ENCODE measurements at places on chromosomes 3 and 15.

DNA sequence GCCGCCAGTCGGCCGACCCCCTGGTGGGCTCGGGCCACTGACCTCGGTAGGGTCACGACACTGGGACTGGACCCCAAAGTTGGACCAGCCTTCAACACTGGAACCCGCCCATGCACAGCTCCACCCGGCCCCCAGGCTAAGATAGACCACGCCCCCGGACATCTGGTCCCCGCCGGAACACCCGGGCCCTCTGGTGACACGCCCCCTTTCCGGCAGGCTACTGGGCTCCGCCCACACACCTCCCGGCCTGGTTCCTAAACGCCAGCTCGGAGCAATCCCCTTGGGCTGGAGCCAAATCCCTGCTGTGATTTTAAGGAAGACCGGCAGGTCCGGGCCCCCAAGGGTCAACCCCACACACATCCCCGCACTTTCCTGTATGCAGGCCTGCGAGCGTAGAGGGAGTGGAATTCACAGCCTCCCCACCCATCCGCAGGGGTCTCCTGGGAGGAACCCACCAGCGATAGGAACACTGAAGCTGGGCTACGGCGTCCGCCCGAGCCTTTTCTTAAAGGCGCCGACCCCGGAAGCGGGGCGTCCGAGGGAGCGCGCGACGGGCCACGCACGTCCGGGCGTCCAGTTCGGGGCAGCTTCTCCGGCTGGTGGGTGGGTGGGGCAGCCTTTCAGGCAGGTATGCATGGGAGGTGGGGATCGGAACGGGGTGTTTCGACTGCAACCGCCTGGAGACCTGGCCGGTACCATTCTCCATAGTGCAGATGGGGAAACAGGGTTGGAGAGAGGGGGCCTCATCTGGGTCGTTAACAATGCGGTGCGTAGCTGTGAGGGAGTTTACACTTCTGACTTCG is at the start of gene HEMK1:
Gene HEMK1, plus strand, starts transcription at position 576 of the 803 bp plus-strand sequence. CDS start 1,583 bp downstream, outside the sequence.
- peak; percentile 98 for DNase-seq

DNA sequence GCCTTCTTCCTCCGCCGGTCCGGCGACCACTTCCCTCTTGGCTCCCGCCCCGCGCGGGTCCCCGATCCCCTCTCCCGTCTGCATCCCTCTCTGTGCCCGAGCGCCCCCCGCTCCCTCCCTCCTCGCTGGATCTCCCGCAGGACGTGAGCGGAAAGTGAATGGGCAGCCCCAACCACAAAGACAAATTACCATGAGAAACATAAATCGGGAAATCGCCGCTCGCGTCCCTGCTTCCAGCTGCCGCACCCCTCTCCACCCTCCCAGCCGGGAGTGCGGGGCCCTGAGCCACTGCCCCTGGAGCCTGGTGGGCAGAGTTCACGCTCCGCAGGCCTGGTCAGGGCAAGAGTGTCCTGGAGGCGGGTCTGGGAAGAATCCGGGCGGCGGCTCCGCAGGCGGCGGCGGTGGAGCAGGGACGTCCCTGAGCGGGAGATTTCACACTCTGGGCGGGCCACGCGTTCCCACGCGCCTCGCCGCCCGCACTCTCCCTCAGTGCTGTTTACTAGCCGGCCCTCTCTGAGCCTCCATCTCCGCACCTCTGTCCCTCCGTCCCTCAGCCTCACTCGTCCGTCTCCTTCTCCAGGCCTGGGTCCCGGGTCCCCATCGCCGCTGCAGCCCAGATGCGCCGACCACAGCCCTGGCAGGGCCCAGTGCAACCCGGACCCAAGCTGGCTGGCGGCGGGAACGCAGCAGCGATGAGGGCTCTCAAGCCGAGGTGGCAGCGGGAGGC is 835 bp downstream of the SEMA5B start:
- DNase-seq = no peak

DNA sequence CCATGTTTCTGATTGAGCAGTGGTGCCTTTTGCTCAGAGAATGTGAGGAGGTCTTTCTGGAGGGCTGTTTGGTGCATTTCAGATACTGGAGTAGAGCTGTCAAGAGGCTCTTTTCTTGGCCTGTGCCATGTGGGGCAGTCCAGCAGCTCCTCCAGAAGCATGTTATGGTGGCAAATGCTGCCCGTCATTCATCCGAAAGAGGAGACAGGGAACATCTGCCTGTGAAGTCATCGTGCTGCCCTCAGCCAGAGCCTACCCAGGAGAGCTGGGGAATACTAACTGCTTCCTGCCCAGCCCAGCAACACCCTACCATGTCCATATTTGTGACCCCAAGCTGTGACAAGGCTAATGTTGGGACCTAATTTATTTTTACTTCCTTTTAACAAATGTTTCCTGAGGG is 82.2 kb upstream of the SLC6A6 start:
- DNase-seq = no peak

DNA sequence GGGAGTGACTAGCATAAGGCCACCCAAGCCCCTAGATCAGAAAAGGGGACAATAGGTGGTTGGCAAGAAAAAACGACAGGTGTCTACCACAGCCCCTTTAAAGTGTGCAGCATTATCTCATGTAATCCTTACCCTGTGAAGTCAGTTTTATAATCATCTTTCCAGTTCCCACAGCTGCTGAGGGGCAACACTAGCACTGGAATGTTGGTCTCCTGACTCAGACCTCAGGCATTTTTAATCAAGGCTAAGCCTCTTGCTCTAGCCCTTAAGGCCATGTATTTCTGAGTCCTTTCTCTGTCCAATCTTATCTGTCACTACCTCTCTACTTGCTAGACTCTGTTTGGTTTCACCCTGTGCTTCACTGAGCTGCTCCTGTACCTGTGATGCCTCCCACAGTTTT is 171.7 kb downstream of the TLE3 start:
- DNase-seq = no peak

DNA sequence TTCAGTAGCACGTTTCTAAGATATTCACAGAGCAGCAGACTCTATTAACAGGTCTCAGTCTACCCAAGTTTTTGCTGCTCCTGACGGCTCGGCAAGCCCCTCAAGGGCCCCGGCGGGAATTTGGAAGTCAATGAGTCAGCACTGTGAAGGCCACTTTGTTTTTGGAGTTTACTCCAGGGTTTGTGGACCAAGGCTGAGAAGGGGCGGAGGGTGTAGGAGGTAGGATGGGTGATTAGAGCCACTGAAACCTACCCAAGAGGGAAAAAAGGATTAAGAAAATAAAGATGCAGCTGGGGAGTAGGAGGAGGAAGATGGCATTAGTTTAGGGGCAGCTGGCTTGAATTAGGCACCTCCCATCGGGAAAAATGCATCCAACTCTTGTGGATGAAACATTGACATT is 87.6 kb downstream of the BDH1 start:
- no peak for DNase-seq

DNA sequence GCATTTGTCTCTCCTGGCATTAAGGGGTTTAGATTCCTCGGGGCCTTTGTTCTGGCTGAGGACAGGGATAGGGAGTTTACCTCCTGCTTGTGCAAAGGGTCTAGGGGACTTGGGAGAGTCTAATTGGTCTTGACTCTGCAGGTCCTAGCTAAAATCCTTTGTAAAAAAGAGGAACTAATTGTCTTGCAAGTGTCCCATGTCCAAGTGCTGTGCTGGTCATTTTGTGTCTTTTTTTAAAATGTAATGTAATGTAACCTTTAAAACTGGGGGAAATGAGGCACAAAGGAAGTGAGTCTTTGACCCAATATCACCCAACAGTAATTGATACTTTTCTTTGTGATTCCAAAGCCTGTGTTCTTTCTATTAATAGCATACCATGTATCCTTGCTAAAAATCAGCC is 14.9 kb upstream of the C3orf80 start:
- no peak for DNase-seq

- no peak for DNase-seq
These were observed 225.5 kb downstream of the ARPP21 start for GRCh38 chr3:35864871-35865270.

DNA sequence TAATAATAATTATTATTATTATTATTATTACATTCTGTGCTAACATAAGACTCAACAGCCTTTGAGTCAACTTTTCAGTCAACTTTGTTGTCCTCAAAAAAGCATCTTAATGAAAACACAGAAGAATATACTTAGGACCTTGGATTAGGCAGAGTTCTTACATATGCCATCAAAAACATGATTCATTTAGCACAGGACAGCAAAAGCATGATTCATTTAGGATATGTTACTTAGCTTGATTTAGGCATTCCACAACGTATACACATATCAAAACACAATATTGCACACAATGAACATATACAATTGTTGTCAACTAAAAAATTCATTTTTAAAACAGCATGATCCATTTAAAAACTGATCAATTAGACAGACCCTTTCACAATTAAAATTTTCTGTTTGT is 213.0 kb downstream of the FMN1 start:
- no peak for DNase-seq

DNA sequence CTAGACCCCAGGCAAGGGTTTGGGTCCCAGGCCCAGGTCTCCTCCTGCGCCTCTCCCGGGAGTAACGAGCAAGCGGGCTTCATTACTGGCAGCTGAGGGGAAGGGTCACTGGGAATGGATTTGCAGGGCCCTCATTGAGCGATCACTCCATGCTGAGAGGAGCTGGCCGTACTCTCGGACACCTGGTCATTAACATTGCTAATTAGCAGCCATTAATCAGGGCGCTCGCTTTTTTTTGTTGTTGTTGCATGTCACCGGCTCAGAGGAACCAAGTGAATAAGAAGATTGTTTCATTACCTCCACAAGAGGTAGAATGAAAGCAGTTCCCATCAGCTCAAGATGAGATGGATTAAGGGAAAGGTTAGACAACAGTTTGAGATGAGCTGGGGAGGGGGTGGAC is 293.0 kb upstream of the ATP11B start:
- DNase-seq = no peak

GRCh38 chr3:139505829-139506386 is 29.6 kb upstream of the RBP2 start:
- no peak for DNase-seq

DNA sequence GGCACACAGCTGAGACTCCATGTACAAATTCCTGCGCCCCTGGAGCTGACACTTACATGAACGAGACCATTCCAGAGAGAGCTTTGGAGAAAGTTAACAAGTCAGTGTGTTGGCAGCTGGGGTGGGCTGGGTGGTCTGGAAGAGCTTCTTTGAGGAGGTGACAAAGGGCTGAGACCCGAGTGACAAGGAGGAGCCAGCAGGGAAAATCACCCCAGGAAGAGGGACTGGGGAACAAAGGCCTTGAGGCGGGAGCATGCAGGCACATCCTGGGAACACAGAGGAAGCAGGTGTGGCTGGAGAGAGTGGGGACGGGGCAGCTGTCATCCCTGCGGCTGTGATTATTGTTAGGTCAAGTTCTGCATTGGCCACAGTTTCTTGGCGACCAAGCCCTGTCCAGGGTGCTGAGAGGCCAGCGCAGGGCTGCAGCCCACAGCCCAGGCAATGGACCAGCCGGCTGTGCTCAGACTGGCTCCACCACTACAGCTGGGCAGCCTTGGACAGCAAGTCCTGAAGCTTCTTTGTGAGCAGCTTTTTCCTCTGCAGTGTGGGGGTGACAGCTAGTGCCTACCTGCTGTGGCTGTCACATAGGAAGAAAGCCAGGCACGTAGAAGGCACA is 34.2 kb upstream of the PRR23E start:
- DNase-seq = no peak

GRCh38 chr3:53100818-53101466 is 29.3 kb downstream of the RFT1 start:
- no peak for DNase-seq

DNA sequence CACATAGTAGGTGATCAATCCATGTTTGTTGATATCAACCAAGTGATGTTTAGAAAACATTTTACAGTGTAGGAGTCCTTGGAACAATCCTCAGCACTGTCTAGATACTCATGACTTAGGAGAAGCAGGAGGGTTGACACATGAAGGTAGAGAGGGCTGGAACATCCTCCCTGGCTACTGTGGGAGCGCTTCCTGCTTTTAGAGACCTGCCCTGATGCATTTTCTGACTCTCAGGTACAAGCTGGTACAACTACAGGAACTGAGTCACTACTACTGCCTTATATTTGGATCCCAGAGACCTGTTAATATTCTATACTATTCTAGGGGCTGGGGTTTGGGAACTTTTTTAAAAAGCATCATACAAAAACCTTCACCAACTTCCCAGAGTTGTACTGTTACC is 20.1 kb downstream of the GPR156 start:
- no peak for DNase-seq

DNA sequence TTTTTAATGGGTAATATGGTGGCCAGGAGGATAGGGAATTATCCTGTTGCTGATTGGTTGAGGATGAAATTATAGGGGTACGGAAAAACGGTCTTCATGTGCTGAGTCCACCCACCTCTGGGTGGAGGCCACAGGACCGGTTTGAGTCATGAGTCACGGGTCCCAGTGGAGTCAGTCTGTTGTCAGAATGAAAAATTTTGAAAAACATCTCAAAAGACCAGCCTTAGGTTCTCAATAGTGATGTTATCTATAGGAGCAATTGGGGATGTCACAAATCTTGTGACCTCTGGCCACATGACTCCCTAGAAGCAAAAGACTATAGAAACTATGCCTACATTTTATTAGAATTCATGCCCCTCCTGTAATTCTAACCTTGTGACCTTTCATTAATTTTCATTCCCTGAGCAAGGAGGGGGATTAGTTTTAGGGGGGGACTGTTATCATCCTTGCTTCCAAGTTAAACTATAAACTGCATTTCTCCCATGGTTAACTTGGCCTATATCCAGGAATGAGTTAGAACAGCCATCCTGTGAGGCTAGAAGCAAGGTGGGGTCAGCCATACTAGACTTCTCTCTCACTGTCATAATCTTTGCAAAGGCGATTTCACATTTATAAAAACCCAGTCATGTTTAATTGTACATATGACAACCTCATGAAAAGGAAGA is 101.2 kb downstream of the TCF12 start:
- DNase-seq = no peak

DNA sequence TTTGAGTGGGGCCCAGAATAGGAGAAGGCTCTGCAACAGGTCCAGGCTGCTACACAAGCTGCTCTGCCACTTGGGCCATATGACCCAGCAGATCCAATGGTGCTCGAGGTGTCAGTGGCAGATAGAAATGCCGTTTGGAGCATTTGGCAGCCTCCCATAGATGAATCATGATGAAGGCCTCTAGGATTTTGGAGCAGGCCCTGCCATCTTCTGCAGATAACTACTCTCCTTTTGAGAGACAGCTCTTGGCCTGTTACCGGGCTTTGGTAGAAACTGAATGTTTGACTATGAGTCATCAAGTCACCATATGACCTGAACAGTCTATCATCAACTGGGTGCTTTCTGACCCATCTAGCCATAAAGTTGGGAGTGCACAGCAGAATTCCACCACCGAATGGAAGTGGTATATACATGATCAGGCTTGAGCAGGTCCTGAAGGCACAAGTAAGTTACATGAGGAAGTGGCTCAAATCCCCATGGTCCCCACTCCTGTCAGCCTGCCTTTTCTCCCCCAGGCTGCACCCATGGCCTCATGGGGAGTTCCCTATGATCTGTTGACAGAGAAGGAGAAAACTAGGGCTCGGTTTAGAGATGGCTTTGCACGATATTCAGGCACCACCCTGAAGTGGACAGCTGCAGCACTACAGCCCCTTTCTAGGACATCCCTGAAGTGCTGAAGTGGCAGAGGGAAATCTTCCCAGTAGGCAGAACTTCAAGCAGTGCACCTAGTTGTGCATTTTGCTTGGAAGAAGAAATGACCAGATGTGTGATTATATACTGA is 971.4 kb downstream of the MCTP2 start:
- DNase-seq = no peak

- DNase-seq = no peak
These were observed 27.6 kb downstream of the ZNF589 start for GRCh38 chr3:48268381-48268935.

- DNase-seq = no peak
These were observed 48.9 kb upstream of the POLG start for GRCh38 chr15:89383365-89384175.

- DNase-seq = no peak
These were observed 35.0 kb downstream of the ZXDC start for GRCh38 chr3:126440709-126440995.

GRCh38 chr3:191197761-191198306 is 1.2 kb upstream of the OSTN start:
- DNase-seq = no peak

Measured in coronary artery (tissue), 2 donors.